Activated naive CD8-positive, alpha-beta T cell treated with anti-CD3 and anti-CD28 coated beads, Interleukin-2, amount 50 U/mL, for 24 hours (primary cell): ENCODE measurements at places on chromosomes 2 and 18.
A peak's percentile ranks its signal among the peaks of the same experiment; 100 is the strongest.

DNA sequence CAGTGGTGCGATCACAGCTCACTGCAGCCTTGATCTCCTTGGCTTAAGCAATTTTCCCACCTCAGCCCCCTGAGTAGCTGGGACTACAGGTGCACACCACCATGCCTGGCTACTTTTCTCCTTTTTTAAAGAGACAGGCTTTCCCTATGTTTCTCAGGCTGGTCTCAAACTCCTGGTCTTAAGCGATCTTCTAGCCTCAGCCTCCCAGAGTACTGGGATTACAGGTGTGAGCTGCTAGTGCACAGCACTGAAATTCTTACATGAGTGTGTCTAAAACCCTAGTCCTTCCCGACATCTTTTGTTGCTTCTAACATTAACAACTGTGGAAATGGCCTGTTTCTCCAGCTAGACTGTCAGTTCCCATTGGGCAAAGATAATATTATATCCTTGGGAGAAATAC is 2.9 kb downstream of the UGP2 start:
- DNase-seq: no peak
- H3K4me3 ChIP-seq: no peak overlapping the region
- no peaks in the 10 kb centered on the region for H3K27me3 ChIP-seq
- peaks cover 68% of the 10 kb centered on the region for H3K4me1 ChIP-seq
- peaks cover 21% of the 10 kb centered on the region for H3K36me3 ChIP-seq

GRCh38 chr2:234839285-234839684 is 112.5 kb upstream of the SH3BP4 start:
- H3K4me1 ChIP-seq: no peaks in the 10 kb centered on the region
- no peaks in the 10 kb centered on the region for H3K36me3 ChIP-seq
- H3K4me3 ChIP-seq: no peak overlapping the region
- no peak for DNase-seq
- no peak overlapping the region for H3K27ac ChIP-seq

GRCh38 chr18:12772111-12772510 is 69.3 kb downstream of the PSMG2 start:
- H3K27ac ChIP-seq: no peak overlapping the region
- peaks cover 2% of the 10 kb centered on the region for H3K36me3 ChIP-seq
- H3K4me1 ChIP-seq: peaks cover 16% of the 10 kb centered on the region
- H3K4me3 ChIP-seq: no peak overlapping the region

DNA sequence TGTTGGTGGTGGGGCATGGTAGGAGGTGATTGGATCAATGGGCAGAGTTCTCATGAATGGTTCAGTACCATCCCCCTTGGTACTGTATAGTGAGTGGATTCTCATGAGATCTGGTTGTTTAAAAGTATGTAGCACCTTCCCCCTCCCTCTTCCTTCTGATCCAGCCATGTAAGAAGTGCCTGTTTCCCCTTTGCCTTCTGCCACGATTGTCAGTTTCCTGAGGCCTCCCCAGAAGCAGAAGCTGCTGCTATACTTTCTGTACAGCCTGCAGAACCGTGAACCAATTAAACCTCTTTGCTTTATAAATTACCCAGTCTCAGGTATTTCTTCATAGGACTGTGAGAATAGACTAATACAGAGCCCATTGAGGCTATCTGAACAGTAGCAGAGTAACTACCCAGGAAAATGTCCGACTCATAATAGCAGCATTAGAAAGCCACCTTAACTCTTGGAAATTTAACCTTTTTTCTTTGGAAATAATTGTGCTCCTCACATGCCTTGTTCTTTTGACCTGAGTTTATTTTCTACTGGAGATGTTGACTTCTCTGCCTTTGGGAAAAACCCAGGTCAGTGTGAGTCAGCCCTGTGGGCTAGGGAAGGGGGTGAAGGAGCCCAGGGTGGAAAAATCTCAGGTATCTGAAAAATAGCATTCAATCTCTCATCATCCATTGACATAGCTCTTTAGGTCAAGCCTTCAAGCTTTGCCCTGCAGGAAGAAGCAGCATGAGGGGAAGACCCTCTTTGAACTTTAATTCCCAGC is 18.1 kb downstream of the CYP1B1 start:
- peaks cover 24% of the 10 kb centered on the region for H3K4me1 ChIP-seq
- no peak overlapping the region for H3K27ac ChIP-seq
- peaks cover 7% of the 10 kb centered on the region for H3K27me3 ChIP-seq
- no peak for DNase-seq
- no peaks in the 10 kb centered on the region for H3K36me3 ChIP-seq

DNA sequence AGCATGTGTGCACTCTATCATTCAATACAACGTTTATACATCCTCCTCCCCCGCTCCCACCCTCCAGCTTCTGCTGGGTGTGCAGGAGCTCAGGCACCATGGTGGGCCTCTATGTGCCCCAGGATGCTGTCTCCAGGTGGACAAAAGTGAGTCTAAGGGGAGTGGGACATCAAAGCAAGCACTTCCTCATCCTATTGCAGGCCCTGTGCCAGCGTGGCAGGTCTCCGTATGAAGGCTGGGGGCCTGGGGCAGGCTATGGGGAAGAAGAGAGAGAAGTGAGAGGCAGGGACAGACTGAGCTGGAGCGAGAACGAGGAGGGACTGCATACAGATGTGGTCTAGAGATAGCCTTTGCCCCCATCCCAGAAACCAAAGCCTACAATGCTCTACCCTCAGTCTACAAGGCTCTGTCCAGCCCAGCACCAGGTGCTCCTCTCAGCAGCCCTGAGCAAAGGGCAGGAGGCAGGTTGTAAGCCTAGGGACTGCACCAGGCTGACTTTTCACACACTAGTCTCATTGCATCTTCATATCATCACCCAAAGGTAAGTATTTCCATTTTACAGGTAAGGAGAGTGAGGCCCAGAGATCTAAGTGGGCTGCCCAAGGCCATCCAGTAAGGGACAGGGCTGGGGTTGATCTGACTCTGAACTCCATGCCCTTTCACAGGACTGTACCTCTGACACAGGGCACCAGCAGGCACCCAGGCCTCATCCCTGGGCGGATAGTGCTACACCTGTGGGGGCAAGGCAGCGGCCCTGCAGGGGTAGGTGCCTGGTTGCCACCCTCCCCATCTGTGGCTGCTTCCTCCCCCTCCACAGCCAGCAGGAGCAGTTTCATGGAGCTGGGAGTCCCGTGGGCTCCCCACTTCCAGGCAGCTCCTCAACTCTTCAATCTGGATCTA is 14.0 kb upstream of the ARID5A start:
- H3K4me1 ChIP-seq: peaks cover 37% of the 10 kb centered on the region
- H3K4me3 ChIP-seq: no peak overlapping the region
- H3K36me3 ChIP-seq: no peaks in the 10 kb centered on the region
- no peak overlapping the region for H3K27ac ChIP-seq

- DNase-seq: no peak
- H3K27me3 ChIP-seq: peaks cover 2% of the 10 kb centered on the region
- H3K4me1 ChIP-seq: no peaks in the 10 kb centered on the region
- no peak overlapping the region for H3K4me3 ChIP-seq
- no peaks in the 10 kb centered on the region for H3K36me3 ChIP-seq
Observed at GRCh38 chr2:21155365-21156136, 31.8 kb downstream of the TDRD15 start.

DNA sequence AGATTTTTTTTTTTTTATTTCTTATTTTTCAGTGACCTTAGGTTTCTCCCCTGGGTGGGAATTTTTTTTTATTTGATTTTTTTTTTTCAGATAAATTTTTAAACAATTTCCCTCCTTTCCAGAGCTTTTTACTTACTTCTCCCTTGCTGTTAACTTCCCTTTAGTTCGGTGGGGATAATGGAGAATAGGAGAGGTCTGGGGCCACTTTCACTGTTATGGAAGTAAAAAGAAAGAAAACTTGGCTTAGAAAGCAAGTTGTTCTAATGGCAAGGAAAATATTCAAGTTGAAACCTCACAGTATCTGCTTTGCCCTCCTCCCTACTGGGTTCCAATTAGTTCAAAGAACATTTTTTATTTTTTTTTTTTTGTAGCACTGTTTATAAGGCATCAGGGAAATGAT is 537.1 kb upstream of the NXPH2 start:
- no peaks in the 10 kb centered on the region for H3K36me3 ChIP-seq
- H3K4me1 ChIP-seq: no peaks in the 10 kb centered on the region
- no peak overlapping the region for H3K4me3 ChIP-seq
- no peak overlapping the region for H3K27ac ChIP-seq
- DNase-seq: no peak

GRCh38 chr18:30387401-30387800 is 655.1 kb downstream of the DSC3 start:
- H3K4me3 ChIP-seq: no peak overlapping the region
- H3K4me1 ChIP-seq: no peaks in the 10 kb centered on the region
- H3K27me3 ChIP-seq: no peaks in the 10 kb centered on the region
- no peak for DNase-seq
- H3K36me3 ChIP-seq: no peaks in the 10 kb centered on the region

DNA sequence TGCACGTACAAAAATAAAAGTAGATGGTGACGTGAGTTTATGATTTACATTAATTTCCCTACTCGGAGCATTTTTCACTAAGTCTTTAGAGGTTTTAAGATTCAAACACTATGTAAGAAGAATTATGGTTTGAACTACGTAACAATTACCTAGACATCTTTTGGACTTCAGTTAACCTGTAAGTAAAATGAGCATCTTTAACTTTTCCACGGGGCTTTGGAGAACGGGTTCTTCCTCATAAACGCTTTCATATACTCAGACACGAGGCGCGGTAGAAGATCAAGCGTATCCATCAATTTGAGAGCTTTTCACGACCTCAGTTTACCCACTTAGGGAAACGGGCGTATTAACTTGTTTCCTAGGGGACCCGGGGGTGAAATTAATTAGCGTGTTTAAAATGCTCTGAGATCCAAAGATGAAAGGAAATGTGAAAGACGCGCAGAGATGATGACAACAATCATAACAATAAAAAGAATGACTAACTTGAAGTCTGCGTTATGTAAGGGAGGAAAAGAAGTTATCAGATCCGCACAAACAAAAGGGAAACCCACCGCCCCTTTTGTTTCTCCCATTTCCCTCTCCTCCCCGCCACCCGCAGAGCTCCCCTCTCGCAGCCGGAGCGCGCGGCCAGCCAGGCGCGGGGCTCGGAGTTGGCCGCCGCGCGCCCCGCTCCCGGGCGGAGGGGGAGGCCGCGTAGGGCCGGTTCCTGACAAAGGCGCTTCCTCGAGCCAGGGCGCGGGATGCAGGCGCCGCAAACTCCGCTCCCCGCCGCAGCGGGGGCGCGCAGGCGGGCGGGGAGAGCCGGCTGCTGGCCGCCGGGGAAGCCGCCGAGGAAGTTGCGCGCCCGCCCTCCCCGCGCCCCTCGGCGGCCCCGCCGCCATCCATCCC is 807 bp downstream of the PELI1 start:
- peaks cover 41% of the 10 kb centered on the region for H3K4me1 ChIP-seq
- peak; percentile 34 for DNase-seq
- H3K4me3 ChIP-seq: peak overlapping the region; percentile 92
- H3K27ac ChIP-seq: peak overlapping the region; percentile 92
- H3K27me3 ChIP-seq: no peaks in the 10 kb centered on the region
- H3K36me3 ChIP-seq: peaks cover 10% of the 10 kb centered on the region

DNA sequence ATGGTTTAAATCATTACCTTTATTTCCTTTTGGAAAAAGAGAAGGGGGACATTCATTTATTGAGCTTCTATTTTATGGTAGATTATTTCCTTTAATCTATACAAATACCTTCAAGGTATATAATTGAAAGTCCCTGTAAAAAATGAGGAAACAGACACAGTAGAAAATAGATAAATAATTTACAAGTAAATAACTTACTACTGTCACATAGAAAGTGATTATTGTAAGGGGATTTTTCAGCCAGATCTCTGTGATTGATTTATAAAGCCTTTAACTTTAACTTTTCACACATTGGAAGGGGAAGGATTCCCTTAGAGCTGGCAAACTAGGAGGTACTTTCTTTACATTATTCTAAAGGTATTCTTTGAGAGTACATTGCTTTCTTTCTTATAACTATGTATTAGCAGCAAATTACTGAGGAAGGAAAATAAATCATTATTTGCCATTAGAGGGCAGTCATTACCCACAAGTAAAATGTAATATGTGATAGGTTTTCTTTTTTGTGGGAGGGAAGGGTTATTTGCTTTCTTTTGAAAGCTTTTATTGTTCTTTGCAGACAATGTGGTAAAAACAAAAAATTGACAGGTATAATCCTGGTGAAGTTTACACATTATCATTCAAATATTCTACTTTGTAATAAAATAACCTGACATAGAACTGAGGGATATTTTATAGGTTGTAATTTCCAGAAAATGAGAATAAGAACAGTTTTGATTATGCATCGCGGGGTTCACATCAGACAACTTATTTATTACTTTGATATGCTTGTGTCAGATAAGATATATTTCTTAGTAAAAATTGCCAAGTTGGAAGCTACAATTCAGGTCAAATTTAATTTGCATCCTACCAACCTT is 24.8 kb upstream of the RPE start:
- H3K4me1 ChIP-seq: no peaks in the 10 kb centered on the region
- H3K4me3 ChIP-seq: no peak overlapping the region
- H3K27me3 ChIP-seq: peaks cover 3% of the 10 kb centered on the region
- no peaks in the 10 kb centered on the region for H3K36me3 ChIP-seq

- H3K27ac ChIP-seq: no peak overlapping the region
- H3K4me3 ChIP-seq: no peak overlapping the region
- no peak for DNase-seq
- peaks cover 2% of the 10 kb centered on the region for H3K27me3 ChIP-seq
- no peaks in the 10 kb centered on the region for H3K4me1 ChIP-seq
Observed at GRCh38 chr18:24817587-24818371, 357.3 kb downstream of the HRH4 start.

GRCh38 chr18:25235401-25236042 is 116.4 kb downstream of the ZNF521 start:
- H3K4me1 ChIP-seq: no peaks in the 10 kb centered on the region
- no peak overlapping the region for H3K27ac ChIP-seq
- H3K27me3 ChIP-seq: no peaks in the 10 kb centered on the region
- no peaks in the 10 kb centered on the region for H3K36me3 ChIP-seq

DNA sequence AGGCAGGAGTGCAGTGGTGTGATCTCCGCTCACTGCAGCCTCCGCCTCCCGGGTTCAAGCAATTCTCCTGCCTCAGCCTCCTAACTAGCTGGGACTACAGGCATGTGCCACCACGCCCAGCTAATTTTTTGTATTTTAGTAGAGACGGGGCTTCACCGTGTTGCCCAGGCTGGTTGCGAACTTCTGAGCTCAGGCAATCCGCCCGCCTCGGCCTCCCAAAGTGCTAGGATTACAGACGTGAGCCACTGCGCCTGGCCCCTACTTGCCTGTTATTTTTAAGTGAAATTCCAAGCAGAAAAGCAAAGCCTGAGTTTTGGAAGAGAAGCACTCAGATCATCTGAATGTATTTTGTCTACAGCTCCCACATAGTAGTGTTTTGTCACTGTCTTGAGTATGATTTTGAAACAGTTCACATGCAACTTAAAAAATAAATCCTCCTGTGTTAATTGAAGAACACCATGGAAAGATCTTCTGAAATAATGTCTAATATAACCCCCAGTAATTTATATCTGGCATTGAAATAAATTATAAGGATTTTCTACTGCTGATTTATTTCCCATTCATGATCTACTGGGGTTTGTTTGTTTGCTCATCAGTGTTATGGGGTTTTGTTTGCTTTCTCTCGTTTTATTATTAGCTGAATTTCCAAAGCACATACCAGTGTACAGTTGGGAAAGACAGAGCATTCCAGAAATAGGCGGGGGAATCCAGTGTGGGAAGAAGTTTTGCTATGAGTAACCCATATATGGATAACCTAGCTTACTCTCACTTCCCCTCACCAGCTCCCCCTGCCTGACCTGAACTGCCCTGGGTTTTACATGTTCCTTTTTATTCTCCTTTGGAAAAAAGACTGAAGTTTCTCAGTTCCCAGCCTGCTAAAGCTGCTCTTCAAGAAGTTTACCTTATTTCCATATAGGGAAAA is 80.1 kb upstream of the MAP3K20 start:
- H3K4me1 ChIP-seq: no peaks in the 10 kb centered on the region
- no peak overlapping the region for H3K27ac ChIP-seq
- DNase-seq: no peak
- peaks cover 10% of the 10 kb centered on the region for H3K27me3 ChIP-seq
- H3K36me3 ChIP-seq: no peaks in the 10 kb centered on the region

- peak; percentile 45 for DNase-seq
- H3K27me3 ChIP-seq: no peaks in the 10 kb centered on the region
- peak within 1 kb of the TSS; percentile 92 for H3K4me3 ChIP-seq
- peaks cover 46% of the 10 kb centered on the region for H3K4me1 ChIP-seq
Observed at GRCh38 chr2:263774-264492, at the start of gene SH3YL1. Gene SH3YL1, minus strand, starts transcription at chr2:264032. Its CDS starts 48 bp downstream, at chr2:263984.
